ENCODE measurements at places on chromosomes 6 and 20.

GRCh38 chr6:41439524-41440418, 104.4 kb downstream of the NCR2 start:
- no peak for DNase-seq

DNA sequence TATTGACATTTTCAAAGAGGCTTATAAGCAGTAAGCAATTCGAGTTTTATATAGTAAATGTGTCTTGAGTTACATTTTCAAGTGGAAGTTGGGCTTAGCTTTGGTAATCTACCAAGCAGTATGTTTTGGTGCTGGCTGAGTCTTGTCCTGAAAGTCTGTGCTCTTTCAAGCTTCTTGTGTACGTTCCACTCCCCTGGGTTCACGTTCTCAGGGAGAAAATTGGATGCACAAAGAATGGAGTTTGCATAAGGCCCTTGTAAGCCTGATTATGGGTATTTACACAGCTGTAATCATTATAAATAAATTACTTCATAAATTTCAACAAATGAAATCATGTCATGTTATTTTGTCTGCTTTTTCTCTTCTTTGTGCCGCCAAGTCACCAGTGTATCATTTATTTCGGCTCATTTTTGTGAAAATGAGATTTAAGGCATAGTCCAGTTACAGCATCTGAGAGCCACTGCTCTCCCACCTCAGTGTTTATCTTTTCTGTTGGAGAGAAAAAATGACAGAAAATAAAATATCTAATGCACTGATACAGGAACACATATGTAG, 262.5 kb downstream of the BTBD3 start:
- no peak for DNase-seq

- no peak for DNase-seq
Measured at GRCh38 chr6:159398633-159399032, 229.4 kb downstream of the FNDC1 start.

- DNase-seq: no peak
Measured at GRCh38 chr6:92180090-92180489, 1239.3 kb downstream of the EPHA7 start.

DNA sequence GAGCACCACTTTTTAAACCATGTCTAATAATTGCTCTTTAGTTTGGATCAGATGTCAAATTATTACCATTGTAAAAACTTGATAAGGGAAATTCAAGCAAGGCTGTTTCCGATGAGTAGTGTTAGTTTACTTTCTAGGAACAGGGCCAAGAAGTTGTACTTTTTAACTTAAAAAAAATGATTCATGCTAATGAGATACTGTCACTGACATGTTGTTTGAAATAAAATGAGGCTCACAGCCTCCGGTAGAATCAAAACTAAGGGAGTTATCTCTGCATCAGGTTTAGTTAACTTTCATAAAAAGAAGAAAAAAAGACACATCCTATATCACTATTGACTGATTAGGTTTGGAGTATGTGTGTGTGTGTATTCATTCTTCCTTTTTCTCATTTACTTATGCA, 55.2 kb upstream of the SUPT3H start:
- DNase-seq: no peak

GRCh38 chr20:52529826-52530225, 338.2 kb upstream of the ZFP64 start:
- no peak for DNase-seq

- DNase-seq: no peak
Measured at GRCh38 chr6:28565823-28566526, 40.3 kb downstream of the GPX5 start.

DNA sequence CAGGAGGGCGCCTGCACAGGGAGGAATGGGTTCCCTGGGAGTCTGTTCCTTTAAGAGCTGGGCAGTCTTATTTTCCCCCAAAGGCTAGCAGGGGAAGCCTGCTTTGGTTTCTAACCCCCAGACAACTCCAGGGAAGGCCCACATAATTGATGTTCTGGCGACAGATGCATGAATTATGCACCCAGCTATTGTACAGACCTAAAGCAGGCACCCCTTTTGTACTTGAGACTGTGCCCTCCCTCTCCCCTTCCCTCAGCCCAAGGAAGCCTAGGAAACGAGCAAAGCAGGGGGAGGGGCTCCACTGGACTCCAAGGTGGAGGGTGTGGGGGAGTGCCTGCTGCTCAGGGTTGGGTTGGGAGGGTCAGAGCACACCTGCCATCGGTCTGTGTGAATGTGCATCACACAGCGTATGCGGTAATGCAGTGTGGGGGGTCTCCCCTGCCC, 102.1 kb downstream of the KCNB1 start:
- no peak for DNase-seq

GRCh38 chr6:138032571-138032970, 74.6 kb downstream of the PERP start:
- no peak for DNase-seq

- DNase-seq: no peak
Measured at GRCh38 chr6:152273638-152274037, 363.5 kb downstream of the SYNE1 start.

DNA sequence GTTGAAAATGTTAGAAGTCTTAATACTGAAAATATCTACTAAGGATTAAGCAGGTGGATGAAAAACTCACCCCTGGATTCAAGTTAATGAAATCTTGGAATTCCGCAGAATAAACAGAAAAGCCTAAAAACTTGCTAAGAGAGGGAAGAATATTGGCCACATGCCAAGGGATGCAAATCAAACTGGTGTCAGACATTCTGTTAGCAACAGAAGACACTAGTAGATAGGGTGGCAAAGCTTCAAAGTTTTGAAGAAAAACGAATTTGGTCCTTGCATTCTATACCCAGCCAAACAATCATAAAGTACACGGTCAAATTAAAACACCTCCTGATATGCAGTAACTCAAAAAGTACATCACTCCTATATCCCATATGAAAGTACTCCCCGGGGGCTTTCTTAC, 77.1 kb upstream of the ADTRP start:
- no peak for DNase-seq

GRCh38 chr6:48541649-48542048, 430.7 kb upstream of the PTCHD4 start:
- no peak for DNase-seq

DNA sequence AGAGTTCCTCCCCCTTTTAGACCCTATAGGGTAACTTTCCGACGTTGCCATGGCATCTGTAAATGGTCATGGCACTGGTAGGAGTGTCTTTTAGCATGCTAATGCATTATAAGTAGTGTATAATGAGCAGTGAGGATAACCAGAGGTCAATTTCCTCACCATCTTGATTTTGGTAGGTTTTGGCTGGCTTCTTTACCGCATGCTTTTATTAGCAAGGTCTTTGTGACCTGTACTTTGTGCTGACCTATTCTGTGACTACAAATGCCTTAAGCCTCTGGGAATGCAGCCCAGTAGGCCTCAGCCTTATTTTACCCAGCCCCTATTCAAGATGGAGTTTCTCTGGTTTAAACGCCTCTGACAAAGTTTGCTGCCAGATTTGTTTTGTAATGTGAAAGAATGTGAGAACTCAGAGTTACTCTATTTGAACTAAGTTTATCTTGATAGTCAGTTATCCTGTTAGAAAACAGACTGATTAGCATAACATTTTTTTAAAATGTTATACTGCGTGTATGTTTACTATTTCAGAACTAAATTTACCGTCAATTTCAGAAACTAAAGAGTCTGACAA, 111.3 kb upstream of the PRSS16 start:
- DNase-seq: no peak
